ENCODE measurements at places on chromosomes 2 and 18. TPM values are rescaled to one million over a fixed set of nuclear protein-coding genes. Genes with fewer than 3 reads are reported as not detected.

GRCh38 chr18:46448347-46448746 lies 208.7 kb downstream of the LOXHD1 start:
- DNase-seq: no peak
- no peak overlapping the region for H3K4me3 ChIP-seq
- H3K36me3 ChIP-seq: no peaks in the 10 kb centered on the region
- no peaks in the 10 kb centered on the region for H3K27me3 ChIP-seq

GRCh38 chr2:47460766-47461165 lies 57.8 kb downstream of the MSH2 start:
- no peaks in the 10 kb centered on the region for H3K36me3 ChIP-seq
- DNase-seq: no peak
- no peak overlapping the region for H3K4me3 ChIP-seq
- H3K27me3 ChIP-seq: no peaks in the 10 kb centered on the region

DNA sequence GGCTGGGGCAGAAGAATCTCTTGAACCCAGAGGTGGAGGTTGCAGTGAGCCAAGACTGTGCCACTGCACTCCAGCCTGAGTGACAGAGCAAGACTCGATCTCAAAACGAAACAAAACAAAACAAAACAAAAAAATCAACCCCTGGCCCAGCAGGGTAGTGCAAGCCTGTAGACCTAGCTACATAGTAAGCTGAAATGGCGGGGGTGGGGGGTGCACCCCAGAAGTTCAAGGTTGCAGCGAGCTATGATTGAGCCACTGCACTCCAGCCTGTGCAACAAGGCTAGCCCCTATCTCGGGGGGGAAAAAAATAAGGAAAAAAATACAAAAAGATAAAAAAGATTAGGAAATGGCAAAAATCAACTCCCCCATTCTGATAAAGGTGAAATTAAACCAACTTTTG lies 6.4 kb downstream of the ATL2 start:
- peaks cover 32% of the 10 kb centered on the region for H3K4me1 ChIP-seq
- no peaks in the 10 kb centered on the region for H3K36me3 ChIP-seq
- no peaks in the 10 kb centered on the region for H3K27me3 ChIP-seq
- no peak overlapping the region for H3K4me3 ChIP-seq

DNA sequence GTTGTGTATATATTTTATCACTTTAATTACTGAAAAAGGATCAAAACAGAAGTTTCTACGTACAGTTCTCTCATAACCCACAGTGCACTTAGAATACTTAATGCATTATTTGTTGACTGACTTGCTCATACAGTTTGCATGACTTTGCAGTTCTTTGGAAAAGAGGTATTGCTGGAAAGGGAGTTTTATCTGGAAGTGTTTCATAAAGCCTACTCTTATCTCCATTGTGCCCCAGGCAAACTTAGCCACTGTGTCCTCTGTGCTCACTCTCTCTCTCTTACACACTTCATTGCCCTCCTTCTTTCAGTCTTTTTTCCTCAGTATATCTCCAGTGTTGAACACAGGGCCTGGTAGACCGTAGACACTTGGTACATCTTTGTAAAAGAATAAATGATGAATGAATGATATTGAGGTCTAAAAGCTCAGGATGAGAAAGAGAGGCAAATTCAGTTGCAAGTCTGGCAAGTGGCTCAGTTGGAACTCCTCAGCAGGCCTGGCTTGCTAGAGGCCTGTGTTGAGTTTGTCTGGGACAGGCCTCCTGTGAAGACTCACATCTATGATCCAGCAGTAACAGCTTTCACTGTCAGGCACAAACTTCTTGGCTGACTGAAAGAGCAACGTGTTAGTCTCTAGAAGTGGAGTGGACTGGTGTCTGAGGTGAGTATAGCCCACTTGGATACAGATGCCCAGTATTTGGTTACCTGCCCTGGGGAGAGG lies 56.1 kb downstream of the SETBP1 start:
- H3K27me3 ChIP-seq: no peaks in the 10 kb centered on the region
- no peak overlapping the region for H3K4me3 ChIP-seq
- no peak overlapping the region for H3K27ac ChIP-seq
- peaks cover 31% of the 10 kb centered on the region for H3K4me1 ChIP-seq
- DNase-seq: no peak

DNA sequence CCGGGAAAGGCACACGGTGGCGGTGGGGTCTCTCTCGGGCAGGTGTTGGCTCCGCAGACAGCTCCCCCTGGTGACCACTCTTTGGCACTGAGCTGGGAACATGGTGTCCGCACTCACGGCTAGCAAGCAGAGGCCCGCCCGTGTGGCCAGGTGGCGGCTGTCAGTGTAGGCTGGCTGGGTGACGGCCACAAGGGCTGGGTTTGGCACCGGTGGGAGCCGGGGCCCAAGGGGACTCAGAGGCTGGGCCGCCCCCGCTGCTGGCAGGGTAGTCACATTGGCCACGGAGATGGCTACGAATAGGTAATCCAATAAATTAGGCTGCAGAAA lies 1071.7 kb downstream of the RPIA start:
- no peaks in the 10 kb centered on the region for H3K4me1 ChIP-seq
- no peak overlapping the region for H3K4me3 ChIP-seq
- H3K27me3 ChIP-seq: no peaks in the 10 kb centered on the region
- no peak overlapping the region for H3K27ac ChIP-seq

EDAR gene
- 0.15 TPM for total RNA-seq

LYPD1 gene
- total RNA-seq: 1.0 TPM
